Hepatocyte (in vitro differentiated cells): ENCODE measurements at places on chromosomes 4 and X. TPM values are rescaled to one million over a fixed set of nuclear protein-coding genes. Genes with fewer than 3 reads are reported as not detected.

HSFX3 gene
- not detected in 2 replicates for polyA plus RNA-seq

EDA2R gene
- 2.3 and 5.5 TPM in 2 replicates for polyA plus RNA-seq

SLC2A9 gene
- polyA plus RNA-seq, result 7.1 and 7.8 TPM in 2 replicates

GRCh38 chrX:22999696-23000223 lies at the start of gene DDX53:
DDX53 (plus strand) TSS chrX:22999960; CDS start chrX:23000058, 98 bp downstream.
- no peaks in the 10 kb centered on the region for H3K27me3 ChIP-seq
- no peaks in the 10 kb centered on the region for H3K36me3 ChIP-seq
- H3K4me3 ChIP-seq, result no peak within 1 kb of the TSS
- H3K4me1 ChIP-seq, result no peaks in the 10 kb centered on the region
- DNase-seq, result no peak

- H3K36me3 ChIP-seq, result no peaks in the 10 kb centered on the region
- H3K27ac ChIP-seq, result no peak overlapping the region
Measured at GRCh38 chr4:161869511-161869910, 294.3 kb downstream of the FSTL5 start.

GRCh38 chr4:169024762-169025161 lies 14.7 kb upstream of the CBR4 start:
- no peaks in the 10 kb centered on the region for H3K36me3 ChIP-seq
- no peaks in the 10 kb centered on the region for H3K4me1 ChIP-seq
- peak; percentile 37 for DNase-seq
- no peaks in the 10 kb centered on the region for H3K27me3 ChIP-seq
- no peak overlapping the region for H3K27ac ChIP-seq
- H3K4me3 ChIP-seq, result no peak overlapping the region
